Sciatic nerve (tissue), 2 donors: ENCODE measurements at places on chromosomes 7 and 10. TPM values are rescaled to one million over a fixed set of nuclear protein-coding genes. Genes with fewer than 3 reads are reported as not detected.

Gene SPAG6
- total RNA-seq = 0.31 TPM

Gene CHAT
- not detected for total RNA-seq

Gene PON1
- total RNA-seq = not detected

Gene TEX36
- not detected for total RNA-seq

Gene ATP6V0E2
- total RNA-seq = 34.8 TPM

Gene ITPRID1
- not detected for total RNA-seq

Gene TMEM236
- total RNA-seq = 0.49 TPM

Gene ASAH2
- total RNA-seq = 4.0 TPM

Gene PGAM2
- total RNA-seq = 0.85 TPM

Gene NEUROG3
- total RNA-seq = not detected

Gene PDE6C
- total RNA-seq = not detected

Gene CTBP2
- 46.9 TPM for total RNA-seq

Gene CTTNBP2
- 21.5 TPM for total RNA-seq

Gene COL1A2
- total RNA-seq = 443 TPM

Gene ATOH7
- 0.22 TPM for total RNA-seq

Gene TMEM178B
- total RNA-seq = 1.1 TPM

Gene LLCFC1
- not detected for total RNA-seq

Gene CUL1
- 40.4 TPM for total RNA-seq

DNA sequence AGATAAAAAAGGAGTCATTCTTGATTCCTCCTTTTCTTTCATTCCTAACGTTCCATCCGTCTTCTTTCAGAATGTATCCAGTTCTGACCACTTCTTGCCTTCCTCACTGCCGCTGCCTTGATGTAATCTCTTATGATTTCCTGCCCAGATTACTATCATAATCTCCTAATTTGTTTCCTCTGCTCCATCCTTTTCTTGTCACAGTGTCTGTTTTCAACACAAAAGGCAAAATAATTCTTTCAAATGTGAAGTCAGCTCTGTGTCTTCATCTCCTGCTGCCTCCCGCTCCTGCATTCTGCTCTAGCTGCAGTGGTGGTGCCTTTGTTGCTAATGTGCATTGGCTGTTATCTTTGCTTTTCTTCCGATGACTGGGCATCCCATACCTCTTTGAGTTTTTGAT, 150.9 kb downstream of the SND1 start:
- no peak for DNase-seq

DNA sequence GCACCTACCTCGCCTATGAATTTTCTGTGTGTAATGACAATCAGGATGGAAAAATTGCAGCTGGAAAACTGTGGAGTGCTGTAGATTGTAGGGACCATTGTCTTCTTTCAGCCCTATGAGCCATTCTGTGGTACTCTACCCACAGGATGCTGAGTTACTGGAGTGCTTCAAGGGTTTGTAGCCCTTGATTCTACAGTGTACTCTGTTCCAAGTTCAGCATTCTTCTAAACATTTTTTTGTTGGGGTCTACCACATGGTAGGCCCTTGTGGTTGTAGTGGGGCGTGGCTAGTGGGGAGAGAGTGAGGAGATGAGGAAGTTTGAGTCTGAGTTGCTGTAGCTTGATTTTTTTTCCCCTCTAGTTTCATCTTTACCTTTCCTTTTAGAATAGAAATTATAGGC, 33.5 kb downstream of the REEP3 start:
- no peak for DNase-seq

DNA sequence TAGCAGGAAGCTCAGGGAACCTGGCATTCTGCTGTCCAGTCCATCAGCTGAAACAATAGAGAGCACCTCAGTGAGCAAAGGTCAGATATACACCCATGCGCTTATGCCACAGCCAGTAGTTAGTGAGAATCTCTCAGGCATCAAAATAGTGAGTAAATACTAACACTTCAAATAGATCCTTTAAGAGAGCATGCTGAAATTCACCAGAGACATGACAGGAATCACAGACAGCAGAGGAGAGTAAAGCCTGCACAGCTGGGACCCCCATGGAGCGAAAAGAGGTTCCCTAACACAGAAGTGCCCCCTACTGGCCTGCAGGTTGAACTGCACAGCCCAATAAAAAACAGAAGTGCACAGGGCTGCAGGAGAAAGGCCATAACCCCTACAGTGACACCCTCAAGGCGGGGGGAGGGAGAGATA, 57.6 kb upstream of the ANTXRL start:
- no peak for DNase-seq

- no peak for DNase-seq
These were observed 9.3 kb downstream of the DAGLB start for GRCh38 chr7:6438427-6438826.

- DNase-seq = no peak
These were observed 30.1 kb downstream of the RBM33 start for GRCh38 chr7:155674556-155674955.

- DNase-seq = peak; percentile 66
These were observed 12.6 kb downstream of the KLLN start for GRCh38 chr10:87850742-87851205.

DNA sequence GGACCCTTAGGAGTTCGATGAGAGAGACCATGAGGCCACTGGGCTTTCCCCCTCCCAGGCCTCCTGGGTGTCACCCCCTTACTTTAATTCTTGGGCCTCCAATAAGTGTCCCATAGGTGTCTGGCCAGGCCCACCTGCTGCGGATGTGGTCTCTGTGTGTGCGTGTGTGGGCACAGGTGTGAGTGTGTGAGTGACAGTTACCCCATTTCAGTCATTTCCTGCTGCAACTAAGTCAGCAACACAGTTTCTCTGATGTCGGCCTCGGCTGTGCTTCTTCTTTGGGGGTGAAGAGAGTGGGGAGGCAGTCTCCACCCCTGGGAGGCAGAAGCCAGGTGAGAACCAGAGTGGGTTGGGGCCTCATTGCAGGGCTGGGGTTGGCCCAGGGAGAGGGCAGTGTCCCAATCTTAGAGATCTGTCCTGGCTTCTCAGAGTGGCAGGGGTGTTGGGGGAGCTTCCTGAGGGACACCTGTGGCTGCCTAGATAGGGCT, 1.5 kb downstream of the PVRIG start:
- DNase-seq = no peak

- no peak for DNase-seq
These were observed 8.1 kb downstream of the PRKRIP1 start for GRCh38 chr7:102404005-102404861.

DNA sequence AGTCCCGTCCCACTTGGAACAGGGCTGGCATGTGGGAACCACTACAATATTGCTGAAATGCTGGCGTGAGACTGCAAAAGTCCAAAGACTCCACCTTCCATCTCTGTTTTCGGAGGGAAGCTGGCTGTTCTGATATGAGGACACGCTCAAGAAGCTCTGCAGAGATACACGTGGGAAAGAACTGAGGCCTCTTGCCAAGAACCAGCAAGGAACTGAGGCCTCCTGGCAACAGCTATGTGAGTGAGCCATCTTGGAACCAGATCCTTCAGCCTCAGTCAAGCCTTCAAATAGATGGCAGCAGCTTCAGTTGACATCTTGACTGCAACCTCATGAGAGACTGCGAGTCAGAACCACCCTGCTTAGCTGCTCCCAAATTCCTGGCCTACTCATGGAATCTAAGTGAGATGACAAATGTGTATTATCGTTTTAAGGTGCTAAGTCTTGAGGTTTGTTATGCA, 30.8 kb downstream of the SGMS1 start:
- DNase-seq = no peak

GRCh38 chr10:133224756-133225372, 5.2 kb upstream of the UTF1 start:
- DNase-seq = no peak

- DNase-seq = no peak
These were observed 31.1 kb upstream of the NEUROD6 start for GRCh38 chr7:31371621-31372020.

GRCh38 chr7:140645166-140645900, 4.7 kb upstream of the DENND2A start:
- no peak for DNase-seq

DNA sequence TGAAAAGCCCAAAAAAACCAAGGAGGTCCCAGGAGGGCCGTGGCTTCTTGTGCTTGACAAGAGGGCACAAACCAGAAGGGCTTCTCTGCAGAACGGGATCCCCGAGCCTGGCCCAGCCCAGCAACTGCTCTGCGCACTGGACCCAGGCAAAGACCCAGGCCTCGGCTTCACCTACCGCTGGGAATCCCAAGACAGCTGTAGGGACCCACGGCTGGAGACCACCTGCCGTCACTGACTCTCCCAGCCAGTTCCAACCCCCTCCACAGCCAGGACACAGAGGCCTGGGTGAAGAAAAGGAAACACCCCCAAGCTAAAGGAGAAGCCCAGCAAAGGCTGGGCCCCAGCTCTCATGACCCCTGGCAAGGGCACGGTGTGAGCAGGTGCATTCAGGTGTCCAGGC, 24.3 kb downstream of the PDGFA start:
- DNase-seq = peak; percentile 47

- DNase-seq = no peak
These were observed 301.5 kb upstream of the CACNA2D1 start for GRCh38 chr7:82745117-82745516.

GRCh38 chr10:32940321-32941301, 17.4 kb downstream of the ITGB1 start:
- DNase-seq = no peak

- no peak for DNase-seq
These were observed 13.0 kb upstream of the WIPI2 start for GRCh38 chr7:5177060-5177459.

GRCh38 chr7:66521675-66522074, 107.0 kb upstream of the KCTD7 start:
- DNase-seq = no peak
